ENCODE measurements at places on chromosomes 6 and 20.

DNA sequence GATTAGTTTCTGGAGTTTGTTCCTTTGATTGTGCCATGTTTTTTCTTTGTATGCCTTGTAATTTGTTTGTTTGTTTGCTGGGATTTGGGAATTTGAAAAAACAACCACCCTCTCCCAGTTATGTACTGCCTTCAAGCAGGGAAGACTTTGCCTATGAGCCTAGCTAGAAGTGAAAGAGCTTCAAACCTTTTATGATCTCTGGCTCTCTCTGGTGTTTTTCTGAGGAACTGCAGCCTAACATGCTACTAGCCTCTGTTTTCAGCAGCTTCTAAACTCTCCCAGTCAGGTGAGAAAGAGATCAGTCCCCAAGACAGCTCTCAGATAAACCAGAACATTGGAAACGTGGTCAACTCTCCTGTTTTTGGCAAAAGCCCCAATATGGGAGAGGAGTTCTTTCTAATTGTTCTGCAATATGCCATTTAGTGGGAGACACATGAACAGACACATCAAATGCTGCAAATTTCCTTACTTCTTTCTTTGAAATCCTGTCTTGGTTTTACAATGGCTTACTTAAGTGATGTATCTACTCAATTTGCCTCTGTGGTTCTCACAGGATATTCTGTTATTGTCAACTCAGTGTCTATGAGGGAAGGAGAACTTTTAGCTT, 58.9 kb upstream of the SERINC1 start:
- peak; percentile 2 for DNase-seq

GRCh38 chr6:167919349-167919748, 78.1 kb upstream of the KIF25 start:
- no peak for DNase-seq

DNA sequence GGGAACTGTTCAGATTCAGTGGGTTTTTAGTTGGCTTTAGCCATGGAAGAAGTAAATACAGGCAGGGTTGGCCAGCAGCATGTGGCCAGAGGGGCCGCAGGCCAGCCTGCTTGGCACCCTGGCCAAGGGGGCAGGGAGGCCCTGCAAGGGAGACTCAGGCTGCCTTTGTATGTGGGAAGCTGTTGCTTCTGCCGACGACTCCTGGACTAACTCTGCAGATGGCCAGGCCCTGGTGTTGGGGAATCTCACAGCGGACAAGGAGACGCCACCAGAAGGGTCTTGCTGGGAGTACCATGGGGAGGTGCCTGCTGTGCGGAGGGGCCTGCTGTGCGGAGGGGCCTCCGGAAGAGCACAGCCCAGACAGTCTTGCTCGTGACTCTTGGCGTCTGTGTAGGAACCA, 25.2 kb downstream of the PYGB start:
- no peak for DNase-seq

DNA sequence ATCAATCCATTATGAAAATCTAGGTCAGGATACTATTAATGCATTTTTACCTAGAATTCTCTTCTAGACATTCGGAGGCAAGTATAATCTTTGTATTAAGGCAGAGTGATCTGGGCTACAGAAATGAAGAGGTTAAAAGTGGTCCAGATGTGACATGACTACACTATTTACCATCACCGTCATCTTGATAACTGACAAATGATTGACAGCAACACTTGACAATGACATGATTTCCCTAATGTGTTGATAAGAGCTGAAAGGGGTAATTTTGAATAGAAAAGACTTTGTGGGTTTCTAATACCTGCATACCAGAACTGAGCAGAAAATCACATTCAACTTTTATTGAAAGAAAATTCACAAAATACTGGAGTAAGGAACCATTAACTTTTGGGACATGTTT, 718.9 kb upstream of the MAP3K7 start:
- no peak for DNase-seq

GRCh38 chr6:34982424-34982852, 93.4 kb downstream of the ANKS1A start:
- DNase-seq: no peak

- no peak for DNase-seq
These were observed 70.1 kb downstream of the HECA start for GRCh38 chr6:139204978-139205377.

GRCh38 chr20:51462566-51463276, 79.8 kb downstream of the NFATC2 start:
- no peak for DNase-seq

- DNase-seq: no peak
These were observed 237.8 kb downstream of the LY86 start for GRCh38 chr6:6826095-6826901.

GRCh38 chr6:141035312-141036200, 1097.2 kb upstream of the GJE1 start:
- no peak for DNase-seq

DNA sequence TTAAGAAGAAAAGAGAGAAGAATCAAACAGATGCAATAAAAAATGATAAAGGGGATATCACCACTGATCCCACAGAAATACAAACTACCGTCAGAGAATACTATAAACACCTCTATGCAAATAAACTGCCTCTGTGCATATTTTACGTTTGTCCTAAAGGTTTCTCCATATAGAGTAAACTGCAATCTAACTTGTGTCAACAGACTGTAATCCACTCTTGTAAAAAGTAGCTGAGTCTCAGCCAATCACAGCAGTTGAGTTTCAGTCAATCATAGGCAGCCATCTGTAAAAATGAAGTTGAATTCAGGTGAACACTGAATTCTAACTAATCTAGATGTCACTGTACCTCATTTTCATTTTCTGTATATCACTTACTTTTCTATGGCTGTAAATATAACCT, 112.2 kb upstream of the SYNCRIP start:
- DNase-seq: no peak

- no peak for DNase-seq
These were observed 20.9 kb downstream of the DEF6 start for GRCh38 chr6:35318196-35319171.

DNA sequence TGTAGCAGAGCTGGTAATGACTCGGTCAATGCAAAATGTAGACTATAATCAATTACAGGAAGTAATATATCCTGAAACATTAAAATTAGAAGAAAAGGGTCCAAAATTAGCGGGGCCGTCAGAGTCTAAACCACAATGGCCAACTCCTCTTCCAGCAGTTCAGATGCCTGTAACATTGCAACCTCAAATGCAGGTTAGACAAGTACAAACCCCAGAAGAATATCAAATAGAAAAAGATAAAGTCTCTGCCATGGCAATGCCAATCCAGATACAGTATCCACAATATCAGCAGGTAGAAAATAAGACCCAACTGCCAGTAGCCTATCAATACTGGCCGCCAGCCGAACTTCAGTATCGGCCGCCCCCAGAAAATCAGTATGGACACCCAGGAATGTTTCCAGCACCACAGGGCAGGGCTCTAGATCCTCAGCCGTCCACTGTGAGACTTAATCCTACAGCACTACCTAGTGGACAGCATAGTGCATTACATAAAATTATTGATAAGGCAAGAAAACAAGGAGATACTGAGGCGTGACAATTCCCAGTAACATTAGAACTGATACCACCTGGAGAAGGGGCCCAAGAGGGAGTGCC, 158.4 kb downstream of the GPX5 start:
- no peak for DNase-seq

Data from stimulated activated naive CD4-positive, alpha-beta T cell treated with Interleukin-2 at 50 U/mL for 16 hours (primary cell).